ENCODE measurements at places on chromosomes 1 and 21.

DNA sequence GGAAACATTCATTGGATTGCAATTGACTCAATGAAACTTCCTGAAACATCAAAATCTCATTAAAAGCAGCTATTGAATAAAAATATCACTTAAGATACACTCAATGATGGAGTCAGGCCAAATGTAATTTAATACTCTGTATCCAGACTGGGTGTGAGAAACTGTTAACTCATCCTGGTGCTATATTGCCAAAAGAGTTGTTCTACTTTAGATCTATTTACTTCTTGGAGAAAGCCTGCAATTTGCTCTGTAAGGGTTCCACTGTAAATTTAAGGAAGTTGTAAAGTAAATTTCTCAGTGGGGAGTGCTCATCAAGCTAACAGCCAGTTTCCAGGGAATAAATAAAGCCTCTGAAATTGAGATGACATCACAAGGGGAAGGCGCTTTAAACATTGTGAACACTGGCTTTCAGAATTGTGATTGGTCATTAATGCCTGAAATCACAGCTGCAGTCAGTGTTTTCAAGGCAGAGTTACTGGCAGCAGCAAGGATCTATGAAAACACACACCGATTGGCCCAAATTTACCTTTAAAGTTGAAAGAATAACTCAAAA, 91.4 kb downstream of the OLFM3 start:
- no peak for DNase-seq

GRCh38 chr1:69711190-69711930, 143.6 kb downstream of the LRRC7 start:
- no peak for DNase-seq

DNA sequence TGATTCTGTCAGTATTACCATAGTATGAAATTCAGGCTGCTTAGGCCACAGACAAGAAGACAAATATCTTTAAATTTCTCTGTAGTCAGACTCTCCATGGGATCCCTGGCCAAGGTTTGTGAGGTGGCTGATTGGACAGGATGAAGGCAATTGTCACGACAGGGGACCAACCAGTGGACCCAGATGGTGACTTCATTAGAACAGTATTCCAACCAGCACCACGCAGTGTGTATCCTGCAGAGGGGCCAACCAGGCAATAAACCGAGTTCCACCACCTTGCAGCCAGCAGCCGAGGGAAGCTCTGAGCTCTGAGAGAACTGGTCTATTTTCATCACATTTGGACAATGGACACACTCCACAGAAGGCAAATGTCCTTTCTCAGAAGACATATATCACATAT, 16.1 kb downstream of the DSCAM start:
- no peak for DNase-seq

GRCh38 chr1:48177257-48177656, 45.3 kb upstream of the SLC5A9 start:
- no peak for DNase-seq

- no peak for DNase-seq
These were observed 37.7 kb upstream of the PADI1 start for GRCh38 chr1:17167041-17167785.

GRCh38 chr1:30712583-30712982, 10.8 kb downstream of the MATN1 start:
- no peak for DNase-seq

DNA sequence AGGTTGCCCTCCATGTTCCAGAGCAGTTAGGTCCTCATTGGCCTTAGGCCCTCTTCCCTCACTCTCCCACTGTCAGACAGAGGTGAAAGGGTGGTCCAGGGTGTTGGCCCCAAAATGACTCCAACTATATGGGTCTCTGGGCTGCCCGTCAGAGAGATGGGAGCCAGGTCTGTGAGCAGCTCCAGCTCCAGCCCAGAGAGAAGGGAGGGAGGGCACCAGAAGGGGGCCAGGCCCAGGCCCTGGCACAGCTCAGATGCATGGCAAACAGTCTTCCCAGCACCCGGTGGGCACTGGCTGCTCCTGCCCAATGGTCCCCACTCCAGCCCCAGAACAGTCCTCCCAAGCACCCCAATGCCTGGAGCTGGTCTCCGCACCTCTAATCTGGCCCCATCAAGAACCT, 2.2 kb downstream of the BCAN start:
- DNase-seq, result no peak

DNA sequence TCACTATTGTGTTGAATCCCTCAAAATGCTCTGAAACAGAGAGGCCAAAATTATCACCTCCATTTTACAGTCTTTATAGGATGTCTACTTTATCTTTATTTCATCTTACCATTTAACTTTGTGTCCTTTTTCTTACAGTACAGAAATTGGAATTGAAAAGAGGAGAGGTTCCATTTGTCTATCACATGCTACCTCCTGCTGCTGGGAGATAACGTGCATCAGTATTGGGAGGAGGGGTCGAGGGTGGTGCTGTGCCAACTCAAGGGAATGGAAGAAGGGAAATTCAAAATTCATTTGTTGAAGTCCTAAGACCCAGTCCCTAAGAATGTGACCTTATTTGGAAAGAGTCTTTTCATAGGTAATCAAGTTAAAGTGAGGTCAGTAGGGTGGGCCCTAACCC, 85.3 kb downstream of the HHIPL2 start:
- no peak for DNase-seq

- DNase-seq, result no peak
These were observed 115.3 kb downstream of the RUNX1 start for GRCh38 chr21:34933609-34934335.

- no peak for DNase-seq
These were observed 352.0 kb downstream of the PLPP3 start for GRCh38 chr1:56227401-56227800.

GRCh38 chr1:24955161-24955560, 25.1 kb upstream of the RUNX3 start:
- no peak for DNase-seq

- no peak for DNase-seq
These were observed 1.8 kb downstream of the FNDC10 start for GRCh38 chr1:1598051-1598719.

GRCh38 chr1:192162376-192162775, 4.1 kb downstream of the RGS18 start:
- no peak for DNase-seq

- DNase-seq, result no peak
These were observed 130.6 kb downstream of the AKT3 start for GRCh38 chr1:243719476-243719875.

DNA sequence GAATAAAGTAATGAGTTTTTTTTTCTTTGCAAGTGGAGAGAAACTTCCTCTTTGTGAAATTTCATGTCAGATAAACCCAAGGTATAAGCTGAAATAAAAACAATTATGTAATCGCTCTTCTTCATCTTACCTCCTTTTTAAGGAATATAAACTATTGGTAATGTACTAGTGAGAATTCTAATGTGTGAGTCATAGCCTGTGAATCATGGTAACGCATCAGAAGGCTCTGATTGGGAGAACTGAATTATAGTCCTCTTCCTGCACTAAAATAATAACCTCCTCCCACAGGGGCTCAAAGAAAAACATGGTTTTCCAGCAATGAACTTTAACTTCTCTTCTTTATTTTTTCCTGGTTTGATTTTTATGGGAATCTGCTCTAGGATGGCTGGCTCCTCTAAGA, 57.1 kb upstream of the COX20 start:
- peak; percentile 66 for DNase-seq

GRCh38 chr1:11802616-11802972, 3.2 kb downstream of the MTHFR start:
- no peak for DNase-seq

DNA sequence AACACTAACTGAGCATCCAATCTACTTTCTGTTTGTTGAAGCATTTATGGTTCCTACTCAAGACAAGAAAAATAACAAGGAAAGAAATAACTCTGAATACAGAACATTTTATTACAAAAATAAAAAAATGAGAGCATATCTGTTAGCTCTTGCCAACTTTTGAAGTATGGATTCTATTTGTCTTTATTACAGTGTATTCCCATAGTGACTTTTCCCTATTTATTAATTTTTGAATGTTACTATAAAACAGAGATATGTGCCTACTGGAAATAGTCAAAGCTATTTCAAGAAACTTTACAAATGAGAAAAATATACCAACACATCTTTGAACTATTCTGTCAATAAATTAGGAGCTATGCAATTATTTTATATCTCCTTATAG, 153.0 kb downstream of the HLX start:
- no peak for DNase-seq
